CD8-positive, alpha-beta memory T cell (primary cell): ENCODE measurements at places on chromosomes 1 and 21.

GRCh38 chr1:209597499-209597898 is 14.0 kb downstream of the CAMK1G start:
- DNase-seq, result no peak

GRCh38 chr1:176880955-176881595 is 283.4 kb downstream of the ASTN1 start:
- DNase-seq, result peak; percentile 3

DNA sequence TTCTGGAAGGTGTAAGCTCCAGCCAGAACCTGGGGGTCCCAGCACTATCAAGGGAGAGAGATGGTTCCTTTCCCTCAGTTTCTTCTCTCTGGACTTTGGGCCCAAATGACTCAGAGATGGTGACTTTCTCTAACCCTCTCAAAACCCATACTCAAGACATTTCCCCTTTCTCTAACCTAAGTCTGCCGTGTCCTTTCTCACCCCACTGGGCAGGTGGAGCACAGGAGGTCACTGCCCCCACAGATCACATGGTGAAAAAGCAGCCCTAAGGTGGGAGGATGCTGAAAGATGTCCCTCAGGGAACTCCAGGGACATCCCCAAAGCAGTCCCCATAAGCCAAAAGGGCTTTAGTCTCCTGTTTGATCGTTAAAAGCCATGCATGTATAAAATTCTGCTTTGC is 173.7 kb downstream of the HIVEP3 start:
- no peak for DNase-seq

DNA sequence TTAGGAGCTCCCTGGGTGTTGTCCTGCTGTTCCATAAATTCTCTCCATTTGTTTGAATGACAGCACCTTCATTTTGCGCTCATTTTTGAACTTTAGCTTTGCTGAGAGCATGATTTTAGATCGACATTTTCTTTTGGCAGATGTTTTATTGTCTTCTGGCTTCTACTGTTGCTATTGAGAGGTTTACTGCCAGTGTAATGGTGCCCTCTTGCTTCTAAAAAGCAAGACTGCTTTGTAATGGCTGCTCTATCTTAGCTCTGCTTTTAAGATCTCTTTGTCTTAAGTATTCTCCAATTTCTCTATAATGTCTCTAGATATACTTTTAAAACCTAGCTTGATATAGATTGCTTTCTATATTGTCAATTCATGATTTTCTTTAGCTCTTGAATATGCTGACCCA is 27.8 kb downstream of the THEM4 start:
- no peak for DNase-seq

GRCh38 chr1:104991702-104992101 is 1242.0 kb downstream of the AMY1C start:
- no peak for DNase-seq

DNA sequence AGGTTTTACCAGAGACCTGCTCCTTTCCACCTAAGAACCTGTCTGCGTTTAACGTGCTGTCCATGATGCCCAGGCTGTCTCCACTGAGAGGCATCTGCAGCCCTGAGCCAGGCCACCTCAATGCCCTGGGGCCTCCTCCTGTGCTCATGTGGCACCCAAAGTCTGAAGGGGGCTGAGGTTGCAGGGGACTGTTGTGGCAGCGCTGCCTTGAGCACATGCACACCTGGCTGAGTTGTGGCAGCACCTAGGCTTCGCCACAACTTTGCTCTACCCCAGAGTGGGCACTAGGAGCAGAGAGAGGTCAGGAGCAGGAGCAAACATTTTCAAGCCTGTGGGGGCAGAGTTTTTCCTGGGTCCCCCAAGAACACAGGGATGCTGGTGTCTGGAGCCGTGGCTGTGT is 1527.1 kb downstream of the PLA2G4A start:
- DNase-seq, result no peak

GRCh38 chr1:62131093-62131725 is 63.4 kb upstream of the L1TD1 start:
- DNase-seq, result no peak

DNA sequence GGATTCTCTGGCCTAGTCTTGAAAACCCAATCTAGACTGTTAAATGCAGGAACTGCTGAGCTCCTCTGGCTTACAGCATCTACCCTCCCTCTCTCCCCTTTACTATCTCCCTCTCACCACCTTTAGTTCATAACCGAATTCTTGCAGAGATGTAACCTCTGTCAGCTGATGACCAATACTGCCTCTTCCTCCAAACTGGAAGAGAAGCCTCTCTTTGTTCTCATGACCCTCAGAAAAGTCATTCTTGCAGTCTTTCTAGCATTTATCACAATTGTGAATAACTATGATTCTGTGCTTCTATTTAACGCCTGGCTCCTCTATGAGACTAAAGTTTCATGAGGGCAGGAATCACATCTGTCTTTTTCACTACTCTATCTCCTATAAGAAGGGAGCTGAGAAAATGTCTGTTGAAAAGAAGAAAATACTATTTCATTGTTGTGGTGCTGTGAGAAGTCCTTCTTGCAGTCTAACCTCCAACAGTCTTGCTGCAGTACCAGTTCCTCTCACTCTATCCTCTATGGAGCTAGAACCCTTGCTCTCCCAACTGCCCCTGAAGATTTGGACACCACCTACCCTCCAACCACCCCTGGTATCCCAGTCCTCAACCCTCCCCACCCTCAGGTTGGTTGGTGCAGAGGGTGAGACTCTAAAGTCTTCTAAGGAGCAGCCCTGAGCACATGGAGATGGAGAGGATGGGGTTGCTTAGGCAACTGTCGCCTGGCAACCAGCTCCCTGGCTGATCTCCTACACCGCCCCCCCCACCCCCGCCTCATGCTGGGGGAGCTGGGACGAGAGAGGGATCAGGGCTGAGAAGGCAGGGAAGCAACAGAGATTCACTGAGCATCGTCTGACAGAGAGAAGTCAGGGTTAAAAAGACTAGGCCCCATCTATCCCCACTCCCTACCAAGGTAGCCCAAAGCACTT is 13.9 kb downstream of the MEF2D start:
- DNase-seq, result no peak

DNA sequence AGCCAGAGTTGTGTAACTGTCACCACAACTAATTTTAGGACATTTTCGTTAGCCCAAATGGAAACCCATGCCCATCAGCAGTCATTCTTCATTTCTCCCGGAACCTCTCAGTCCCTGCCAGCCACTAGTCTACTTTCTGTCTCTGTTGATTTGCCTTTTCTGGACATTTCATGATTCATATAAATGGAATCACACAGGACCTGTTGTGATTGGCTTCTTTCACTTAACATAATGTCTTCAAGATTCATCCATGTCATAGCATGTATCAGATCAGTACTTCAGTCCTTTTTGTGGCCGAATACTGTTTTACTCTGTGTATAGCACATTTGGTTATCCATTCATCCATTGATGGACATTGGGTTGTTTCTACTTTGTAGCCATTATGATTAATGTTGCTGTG is 7.1 kb downstream of the SLC66A1 start:
- no peak for DNase-seq
